ENCODE measurements at places on chromosomes 3 and 15.

DNA sequence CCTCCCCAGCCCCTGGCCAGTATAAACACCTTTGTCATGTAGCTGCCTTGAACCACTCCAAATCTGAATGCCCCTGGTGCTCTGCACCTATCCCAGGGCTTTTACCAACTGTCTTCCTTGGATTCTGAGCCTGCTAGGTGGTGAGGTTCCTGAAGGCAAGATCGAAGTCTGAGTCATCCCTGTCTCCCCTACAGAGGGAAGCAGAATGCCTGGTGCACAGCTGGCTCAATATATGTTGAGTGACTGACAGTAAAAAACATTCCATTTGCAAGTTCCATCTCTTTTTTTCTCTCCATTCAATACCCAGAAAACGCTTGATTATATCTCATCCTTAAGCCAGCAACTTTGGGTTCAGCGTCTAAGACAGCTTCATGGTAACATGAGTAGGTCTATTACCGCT, 24.7 kb downstream of the SLC24A1 start:
- DNase-seq, result no peak

DNA sequence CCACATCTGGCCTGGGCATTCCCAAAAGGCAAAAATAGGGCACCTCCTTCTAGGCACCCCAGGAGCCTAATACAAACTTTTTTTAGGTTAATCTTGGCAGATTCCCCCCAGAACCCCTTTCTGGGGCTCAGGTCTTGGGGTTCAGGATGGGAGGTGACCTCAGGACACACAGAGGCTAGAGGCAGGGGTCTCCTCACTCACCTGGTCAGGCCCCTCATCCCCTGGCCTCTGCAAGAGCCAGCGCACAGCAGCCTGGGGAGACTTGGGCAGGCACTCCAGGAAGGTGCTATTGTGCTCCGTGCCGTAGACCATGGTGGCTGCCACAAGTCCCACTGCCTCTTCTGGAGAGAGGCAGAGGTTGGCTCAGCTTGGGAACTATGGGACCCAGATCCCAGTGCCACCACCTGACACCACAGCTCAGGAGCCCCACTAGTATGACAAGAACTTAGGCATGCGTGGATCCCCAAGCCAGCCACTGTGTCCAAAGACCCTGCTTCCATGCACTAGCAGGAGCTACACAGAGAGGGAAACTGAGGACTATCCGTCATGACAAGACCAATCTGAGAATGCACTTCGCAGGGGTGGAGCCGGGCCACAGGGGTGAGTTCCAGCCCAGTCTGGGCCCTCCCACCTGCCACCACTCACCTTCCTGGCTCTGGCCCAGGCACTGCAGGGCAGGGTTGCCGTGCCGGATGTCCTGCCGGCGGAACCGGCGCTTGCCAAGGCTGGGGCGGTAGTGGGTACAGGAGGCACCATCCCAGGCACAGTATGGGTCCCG, 7.4 kb downstream of the SEMA3G start:
- DNase-seq, result no peak

DNA sequence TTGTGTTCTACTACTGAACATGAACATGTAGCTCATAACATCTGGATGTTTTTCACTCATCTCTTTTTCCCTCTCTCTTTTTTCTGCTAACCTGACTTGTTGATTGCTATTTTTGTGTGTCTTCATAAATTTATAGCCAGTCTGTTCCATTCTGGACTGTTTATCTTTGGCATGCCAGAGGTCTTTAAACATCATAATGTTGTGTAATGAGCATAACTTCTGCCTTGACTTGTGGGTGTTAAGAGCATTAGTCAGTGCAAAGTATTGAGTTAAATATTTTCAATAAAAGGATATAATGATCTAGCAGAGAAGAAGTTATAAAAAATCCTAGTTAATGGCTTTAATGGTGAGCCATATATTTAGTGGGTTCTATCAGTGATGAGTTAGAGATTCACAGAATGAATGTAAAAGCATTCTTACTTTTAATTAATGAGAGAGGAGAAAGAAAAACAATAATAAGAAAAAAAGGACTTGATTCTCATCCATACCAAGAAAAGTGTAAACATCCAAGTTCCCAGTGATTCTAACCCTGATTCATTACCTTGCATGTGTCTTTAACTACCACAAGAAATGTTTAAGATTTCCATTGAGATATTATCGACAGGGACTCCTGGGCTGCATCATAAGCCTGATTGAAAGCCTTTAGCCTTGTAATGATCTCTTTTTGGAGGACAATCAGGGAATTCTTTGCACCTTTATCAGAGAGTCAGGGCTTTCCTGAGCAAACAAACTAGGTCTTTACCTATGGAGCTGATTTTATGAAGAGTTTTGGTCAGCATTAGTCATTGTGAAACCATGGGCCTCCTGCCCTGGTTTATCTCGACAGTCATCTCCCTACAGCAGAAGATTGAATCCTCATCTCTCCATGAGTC, 22.9 kb downstream of the MITF start:
- no peak for DNase-seq

GRCh38 chr3:150357923-150358607, 50.0 kb upstream of the TSC22D2 start:
- no peak for DNase-seq

DNA sequence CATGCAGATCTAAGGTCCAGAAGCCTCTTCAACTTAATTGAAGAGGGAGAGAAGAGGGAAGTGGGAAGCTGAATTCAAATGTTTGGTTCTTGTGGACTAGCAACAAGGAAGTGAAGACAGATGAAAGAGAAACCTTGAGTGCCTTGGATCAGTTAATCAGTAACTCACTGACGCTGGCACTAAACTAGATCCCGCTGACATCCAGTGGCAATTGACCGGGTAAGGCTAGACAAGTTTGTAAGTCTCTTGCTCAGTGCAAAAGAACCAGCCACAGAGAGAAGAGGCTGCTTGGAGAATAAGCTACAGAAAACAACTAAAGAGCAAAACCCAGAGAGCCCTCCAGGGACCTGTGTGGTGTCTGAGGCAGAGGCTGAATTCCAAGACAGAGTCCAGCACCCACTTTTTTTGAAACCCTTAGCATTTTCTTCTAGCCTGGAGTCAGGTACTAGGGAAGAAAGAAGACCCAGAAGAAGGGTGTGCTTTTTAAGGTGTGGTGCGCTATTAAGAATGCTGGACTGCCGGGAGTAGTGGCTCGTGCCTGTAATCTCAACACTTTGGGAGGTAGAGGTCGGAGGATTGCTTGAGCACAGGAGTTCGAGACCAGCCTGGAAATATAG, 6.9 kb downstream of the PLCH1 start:
- DNase-seq, result no peak

DNA sequence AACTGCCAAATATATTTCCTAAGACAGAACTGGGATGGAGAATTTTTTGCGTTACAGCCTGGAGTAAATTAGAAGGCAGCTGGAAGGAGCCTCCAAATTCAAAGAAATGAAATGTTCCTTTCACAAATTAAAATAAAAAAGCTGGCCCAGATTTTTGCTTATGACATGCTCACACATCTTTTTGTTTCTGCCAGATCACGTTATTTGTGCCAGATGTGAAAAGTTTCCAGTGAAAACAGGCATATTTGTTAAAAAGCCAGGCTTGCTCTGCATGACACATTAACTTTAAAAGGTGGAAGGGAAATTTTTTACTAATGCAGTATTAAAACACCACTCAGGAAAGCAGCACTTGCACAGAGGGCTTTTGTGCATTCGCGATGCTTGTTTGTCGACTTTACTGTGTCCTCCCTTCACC, 23.3 kb upstream of the ACKR4 start:
- no peak for DNase-seq

GRCh38 chr3:150412561-150413231, 4.6 kb downstream of the TSC22D2 start:
- peak; percentile 24 for DNase-seq

- DNase-seq, result no peak
Measured at GRCh38 chr3:171542976-171543375, 82.8 kb upstream of the TNIK start.

- no peak for DNase-seq
Measured at GRCh38 chr3:53324105-53324504, 23.2 kb downstream of the DCP1A start.

DNA sequence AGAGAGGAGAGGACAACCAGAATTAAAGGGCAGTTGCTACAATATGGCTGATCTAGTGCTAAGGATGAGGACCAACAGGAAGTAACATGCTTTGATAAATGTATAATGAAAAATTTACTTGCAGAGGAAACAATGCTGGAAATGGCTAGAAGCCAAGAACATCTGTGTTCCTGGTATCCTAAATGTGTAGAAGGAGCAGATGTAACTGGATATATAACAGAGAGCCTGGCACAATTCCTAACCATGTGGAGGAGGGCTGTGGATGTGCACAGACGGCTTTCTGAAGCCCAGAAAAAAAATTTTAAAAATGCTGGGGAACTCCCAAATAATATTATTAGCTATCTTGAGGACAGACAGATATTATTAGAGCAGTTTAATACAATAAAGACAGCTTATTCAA, 159.4 kb upstream of the GBE1 start:
- DNase-seq, result no peak

- no peak for DNase-seq
Measured at GRCh38 chr3:16299746-16300145, 34.7 kb downstream of the OXNAD1 start.

DNA sequence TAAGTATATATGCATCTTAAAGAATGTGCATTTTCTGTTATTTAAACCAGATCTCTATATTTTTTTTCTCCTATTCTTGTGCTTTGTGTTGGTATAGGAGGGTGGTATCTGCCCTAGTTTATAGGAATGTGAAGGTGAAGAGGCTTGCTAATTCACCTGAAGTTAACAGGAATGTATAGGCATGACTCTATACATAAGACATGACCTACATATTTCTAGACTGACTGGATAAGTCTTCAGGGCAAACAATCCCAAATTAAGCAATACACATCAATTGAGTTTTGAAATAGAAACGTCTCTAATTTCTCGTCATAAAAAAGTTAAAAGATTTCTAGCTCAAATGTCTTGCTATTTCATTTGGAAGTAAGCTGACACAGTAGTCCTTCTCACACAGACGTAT, 410.0 kb downstream of the DIPK2A start:
- DNase-seq, result no peak

DNA sequence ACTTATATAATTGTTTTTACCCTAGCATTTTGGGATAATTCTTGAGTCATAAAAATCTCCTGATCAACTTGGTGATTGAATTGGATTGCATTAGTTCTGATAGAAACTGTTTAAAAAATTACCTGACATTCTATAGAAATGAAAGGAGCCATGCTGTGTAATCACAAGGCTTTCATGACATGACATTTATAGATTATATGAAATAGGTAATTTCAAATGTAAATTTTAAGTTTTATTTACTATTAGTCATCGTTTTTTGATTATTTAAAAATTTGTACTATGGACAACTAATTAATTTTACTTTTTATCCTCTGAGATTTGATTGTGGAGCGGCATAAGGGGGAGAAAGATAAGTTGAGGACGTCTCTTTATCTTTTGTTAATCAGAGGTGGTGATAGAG, 12.3 kb upstream of the CHD2 start:
- DNase-seq, result no peak

DNA sequence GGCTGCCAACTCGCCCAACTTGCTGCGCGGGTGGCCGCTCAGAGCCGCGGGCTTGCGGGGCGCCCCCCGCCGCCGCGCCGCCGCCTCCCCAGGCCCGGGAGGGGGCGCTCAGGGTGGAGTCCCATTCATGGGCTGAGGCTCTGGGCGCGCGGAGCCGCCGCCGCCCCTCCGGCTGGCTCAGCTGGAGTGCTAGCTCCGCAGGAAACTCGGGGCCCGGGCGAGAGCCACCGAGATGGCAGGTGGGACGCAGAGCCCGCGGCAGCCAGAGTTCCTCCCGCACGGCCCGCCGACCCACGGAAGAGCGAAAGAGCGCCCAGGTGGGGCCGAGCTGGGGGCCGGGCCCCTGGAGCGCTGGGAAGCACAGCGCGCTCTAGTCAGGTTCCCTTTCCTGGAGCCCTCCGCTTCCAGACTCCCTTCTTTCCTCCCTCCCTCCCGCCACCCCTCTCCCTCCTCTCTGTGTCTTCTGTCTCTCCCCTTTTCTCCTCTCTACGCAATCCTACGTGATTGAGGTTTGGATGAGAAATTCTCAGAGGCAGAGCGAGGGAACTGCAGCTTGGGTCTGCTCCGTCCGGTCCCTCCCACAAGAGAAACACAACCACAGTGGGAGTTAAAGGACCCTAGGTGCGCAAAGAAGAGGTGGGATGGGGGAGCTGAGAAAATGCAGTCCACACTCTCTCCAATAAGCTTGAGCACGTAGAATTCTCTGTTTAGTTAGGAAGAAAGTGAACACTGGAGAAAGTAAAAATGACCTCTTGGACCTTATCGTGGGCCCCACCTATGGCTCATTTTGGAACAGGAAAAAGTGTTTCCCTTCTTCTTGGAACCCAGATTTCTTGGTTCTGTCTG, 317.3 kb downstream of the FGF12 start:
- DNase-seq, result no peak

- no peak for DNase-seq
Measured at GRCh38 chr15:75723171-75723846, 10.7 kb upstream of the CSPG4 start.

GRCh38 chr15:31559786-31560185, 233.2 kb downstream of the KLF13 start:
- DNase-seq, result no peak

GRCh38 chr3:54857343-54857742, 70.5 kb downstream of the LRTM1 start:
- no peak for DNase-seq

DNA sequence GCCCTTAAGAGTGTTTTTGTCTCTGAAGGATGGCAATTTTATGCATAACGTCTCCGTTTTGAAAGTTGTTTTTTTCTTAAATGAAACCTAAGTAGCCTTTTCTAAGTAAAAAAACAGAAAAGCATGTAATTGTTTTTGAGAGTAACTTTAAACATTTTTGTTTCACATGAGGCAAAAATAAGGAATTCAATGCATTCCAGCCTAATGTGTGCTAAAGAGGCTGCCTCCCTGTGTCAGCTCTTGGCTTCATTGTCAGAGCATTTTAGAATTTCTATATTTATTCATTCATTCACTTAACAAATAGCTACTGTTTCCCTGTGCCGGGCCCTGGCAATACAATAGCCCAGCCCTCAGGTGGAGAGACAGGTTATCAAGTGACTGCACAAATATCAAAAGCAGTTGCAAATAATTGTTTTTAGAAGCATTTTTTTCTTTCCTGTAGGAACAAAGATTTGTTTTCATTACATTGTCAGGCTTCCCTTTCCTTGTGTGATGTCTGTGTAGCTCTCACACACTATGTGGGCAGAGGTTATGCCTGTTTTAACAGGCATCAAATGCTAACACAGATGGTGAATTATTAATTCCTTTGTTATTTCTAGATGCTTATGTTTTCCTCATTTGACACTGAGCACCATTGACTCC, 81.9 kb downstream of the CCK start:
- DNase-seq, result no peak

GRCh38 chr3:59677747-59678702, 628.2 kb upstream of the CFAP20DC start:
- DNase-seq, result no peak
